Stimulated activated CD8-positive, alpha-beta memory T cell treated with anti-CD3 and anti-CD28 coated beads, Interleukin-4, amount 100 ng/mL, for 4 hours (primary cell): ENCODE measurements at places on chromosomes 5 and 9.

DNA sequence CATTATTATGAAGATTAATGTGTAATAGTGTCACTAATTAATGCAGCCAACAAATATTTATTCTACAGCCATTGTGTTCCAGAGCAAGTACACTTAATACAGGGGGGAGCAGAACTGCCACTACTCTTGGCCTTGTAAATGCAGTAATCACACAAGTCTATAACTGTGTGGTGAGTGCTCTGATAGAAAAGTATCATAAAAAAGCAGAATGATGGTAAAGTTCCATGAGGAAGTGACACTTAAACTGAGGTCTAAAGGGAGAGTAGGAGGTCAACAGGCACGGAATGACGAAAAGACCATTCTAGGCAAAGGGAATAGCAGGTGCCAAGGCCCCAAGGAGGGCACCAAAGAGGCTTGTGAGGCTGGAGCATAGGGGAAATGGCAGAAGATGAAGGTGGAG is 142.9 kb downstream of the OSTF1 start:
- DNase-seq = no peak

- DNase-seq = no peak
Observed at GRCh38 chr5:50726475-50727148, 60.2 kb downstream of the PARP8 start.

- no peak for DNase-seq
Observed at GRCh38 chr5:84623019-84623418, 238.3 kb upstream of the EDIL3 start.

GRCh38 chr9:134937164-134937555 is 19.4 kb upstream of the FCN1 start:
- no peak for DNase-seq

DNA sequence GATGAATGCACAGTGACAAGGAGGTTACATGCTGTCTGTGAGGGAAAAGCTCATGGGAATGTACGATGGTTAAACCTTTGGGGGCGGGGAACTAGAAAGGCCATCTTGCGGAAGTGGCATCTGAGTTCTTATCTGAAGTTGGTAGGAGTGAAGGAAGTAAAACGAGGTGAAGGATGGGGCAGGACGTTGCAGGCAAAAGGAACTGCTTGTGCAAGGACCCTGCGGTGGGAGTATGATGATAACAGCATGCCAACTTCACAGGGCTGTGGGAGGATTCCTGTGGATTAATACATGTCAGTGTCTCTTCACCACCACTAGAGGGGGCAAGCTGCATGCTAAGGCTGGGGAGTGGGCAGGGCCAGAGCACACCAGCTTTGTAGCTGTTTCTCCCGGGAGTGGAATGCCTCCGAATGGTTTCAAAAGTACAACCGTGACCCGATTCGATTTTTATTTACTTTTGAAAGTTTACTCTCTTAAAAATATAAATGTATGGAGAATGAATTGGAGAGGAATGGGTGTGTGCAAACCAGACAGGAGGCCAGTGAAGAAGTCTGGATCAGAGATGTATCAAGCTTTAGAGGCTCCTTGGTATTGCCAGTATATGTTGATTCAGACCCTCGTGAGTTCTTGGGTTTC is 62.5 kb downstream of the CYFIP2 start:
- peak; percentile 29 for DNase-seq

DNA sequence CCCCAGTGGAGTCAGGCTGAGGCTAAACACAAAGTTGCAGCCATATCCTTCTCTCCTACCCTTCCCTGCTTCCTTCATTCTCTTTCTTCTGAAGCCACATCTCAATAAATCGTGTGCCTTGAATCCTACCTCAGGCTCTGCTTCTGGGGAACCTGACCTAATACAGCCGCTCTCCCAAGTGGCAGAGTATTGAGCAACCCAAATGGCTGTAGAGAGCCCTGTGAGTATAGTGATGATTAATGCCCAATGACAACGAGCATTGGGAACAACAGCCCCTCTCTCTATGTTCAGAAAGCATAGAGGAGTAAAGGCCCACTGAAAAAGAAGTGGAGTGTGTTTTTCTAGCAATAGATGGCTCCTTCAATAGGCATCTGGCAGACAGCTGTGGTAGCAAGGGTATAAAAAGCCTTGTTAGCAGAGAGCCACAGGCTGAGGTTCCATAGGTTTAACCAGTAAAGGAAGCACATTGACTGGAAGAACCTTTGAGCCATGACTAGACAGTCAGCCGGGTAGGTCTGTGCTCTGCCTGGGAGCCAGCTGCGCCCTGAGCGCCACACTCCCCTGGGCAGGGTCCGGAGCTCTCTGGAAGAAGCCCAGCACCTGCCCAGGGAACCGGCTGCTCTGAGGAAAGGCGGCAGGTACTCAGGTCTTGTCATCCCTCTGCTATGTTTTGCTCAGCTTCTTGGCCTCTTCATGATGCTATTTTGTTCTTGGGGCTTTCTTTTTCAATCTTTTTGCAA is 22.6 kb upstream of the HSPA9 start:
- DNase-seq = no peak

- DNase-seq = no peak
Observed at GRCh38 chr5:142918959-142919635, 148.9 kb downstream of the ARHGAP26 start.
